Stimulated activated CD8-positive, alpha-beta memory T cell treated with anti-CD3 and anti-CD28 coated beads, Interleukin-15, amount 100 ng/mL, for 4 hours (primary cell): ENCODE measurements at places on chromosomes 1 and 21.

GRCh38 chr1:18139198-18139981, 31.8 kb downstream of the IGSF21 start:
- no peak for DNase-seq

DNA sequence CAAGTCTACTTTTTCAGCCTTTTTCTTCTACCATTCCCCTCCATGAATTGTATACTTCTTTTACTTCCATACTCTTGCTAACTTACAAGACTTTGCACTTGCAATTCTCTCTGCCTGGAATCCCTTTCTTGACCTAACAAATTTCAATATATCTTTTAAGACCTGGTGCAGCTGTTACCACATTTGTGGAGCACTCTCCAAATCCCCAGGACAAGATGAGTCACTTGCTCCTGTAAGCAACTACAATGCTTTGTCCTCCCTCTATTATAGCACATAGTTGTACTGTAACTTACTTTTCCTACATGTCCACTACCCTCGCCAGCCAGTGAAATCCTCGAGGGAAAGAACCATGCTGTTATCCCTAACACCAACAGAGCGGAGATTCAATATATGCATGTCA, 43.1 kb downstream of the WARS2 start:
- DNase-seq, result no peak

DNA sequence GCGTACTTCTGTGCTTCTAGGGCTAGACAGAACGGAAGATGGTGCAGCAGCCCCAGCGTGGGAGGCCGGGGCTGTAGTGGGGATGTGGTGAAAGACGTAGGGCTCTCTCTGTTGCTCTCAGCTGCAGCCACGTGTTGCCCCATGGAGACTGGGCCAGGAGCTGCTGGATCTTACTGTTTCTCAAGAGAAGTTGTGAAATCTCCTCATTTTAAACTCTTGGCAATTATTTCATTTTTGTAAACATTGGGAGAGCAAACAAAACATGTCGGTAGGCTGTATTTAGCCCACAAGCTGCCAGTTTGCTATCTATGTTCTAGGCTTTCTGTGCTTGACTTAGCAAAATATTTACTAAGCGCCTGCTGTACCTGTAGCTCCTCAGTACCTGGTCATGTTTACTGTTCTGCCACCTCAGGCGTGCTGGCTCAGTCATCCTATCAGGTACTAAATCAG, 15.9 kb upstream of the ELOA start:
- DNase-seq, result no peak

GRCh38 chr1:65148548-65149350, 746 bp downstream of the AK4 start:
- peak; percentile 11 for DNase-seq

DNA sequence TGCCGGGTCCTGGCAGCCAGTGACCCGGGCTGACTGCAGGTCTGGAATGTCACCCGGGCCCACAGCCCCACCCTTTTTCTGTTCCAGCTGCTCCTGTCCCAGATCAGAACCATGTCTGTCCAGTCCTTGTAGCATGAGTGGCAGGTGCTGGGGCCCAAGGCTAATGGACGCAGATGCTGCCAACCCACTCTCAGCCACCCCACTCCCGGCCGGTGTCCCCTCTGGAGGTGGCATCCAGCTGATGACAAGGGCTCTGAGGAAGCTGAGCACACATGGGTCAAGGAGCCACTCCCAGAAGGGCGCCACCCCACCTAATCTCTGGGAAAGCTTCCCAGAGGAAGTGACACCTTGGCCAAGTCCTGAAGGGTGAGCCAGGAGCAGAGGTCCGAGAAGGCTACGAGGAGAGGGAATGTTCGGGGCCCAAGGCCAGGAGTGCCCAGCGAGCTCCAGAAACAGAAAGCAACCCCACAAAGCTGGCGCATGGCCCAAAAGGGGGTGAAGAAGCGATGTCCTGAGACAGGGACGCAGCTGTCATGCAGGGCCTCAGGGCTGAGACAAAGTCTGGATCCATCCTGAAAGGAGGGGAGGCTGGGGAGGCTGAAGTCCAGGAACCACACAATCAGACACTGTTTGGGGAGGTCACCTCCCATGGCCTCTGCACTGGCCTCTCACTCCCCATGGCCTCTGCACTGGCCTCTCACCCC, 39.5 kb downstream of the ACOT7 start:
- no peak for DNase-seq

DNA sequence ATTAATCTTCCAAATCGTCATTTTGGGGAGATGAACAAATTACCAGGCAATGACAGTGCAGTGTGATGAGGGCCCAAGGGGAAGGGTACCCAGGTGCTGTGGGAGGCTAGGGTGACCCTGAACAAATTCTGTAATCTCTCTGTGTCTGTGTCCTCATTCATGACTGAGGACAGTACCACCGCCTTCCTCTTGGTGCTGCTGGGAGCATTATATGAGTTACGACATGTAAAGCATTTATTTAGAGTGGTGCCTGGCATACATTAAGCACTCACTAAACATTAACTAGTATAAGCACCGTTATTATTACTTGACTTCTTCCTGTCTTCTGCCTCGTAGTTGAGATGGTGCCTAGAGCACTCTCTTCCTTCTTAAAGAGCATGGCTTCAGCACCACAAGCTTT, 468.2 kb upstream of the VAMP3 start:
- no peak for DNase-seq

- DNase-seq, result no peak
Observed at GRCh38 chr1:47211796-47212269, 20.2 kb downstream of the TAL1 start.

DNA sequence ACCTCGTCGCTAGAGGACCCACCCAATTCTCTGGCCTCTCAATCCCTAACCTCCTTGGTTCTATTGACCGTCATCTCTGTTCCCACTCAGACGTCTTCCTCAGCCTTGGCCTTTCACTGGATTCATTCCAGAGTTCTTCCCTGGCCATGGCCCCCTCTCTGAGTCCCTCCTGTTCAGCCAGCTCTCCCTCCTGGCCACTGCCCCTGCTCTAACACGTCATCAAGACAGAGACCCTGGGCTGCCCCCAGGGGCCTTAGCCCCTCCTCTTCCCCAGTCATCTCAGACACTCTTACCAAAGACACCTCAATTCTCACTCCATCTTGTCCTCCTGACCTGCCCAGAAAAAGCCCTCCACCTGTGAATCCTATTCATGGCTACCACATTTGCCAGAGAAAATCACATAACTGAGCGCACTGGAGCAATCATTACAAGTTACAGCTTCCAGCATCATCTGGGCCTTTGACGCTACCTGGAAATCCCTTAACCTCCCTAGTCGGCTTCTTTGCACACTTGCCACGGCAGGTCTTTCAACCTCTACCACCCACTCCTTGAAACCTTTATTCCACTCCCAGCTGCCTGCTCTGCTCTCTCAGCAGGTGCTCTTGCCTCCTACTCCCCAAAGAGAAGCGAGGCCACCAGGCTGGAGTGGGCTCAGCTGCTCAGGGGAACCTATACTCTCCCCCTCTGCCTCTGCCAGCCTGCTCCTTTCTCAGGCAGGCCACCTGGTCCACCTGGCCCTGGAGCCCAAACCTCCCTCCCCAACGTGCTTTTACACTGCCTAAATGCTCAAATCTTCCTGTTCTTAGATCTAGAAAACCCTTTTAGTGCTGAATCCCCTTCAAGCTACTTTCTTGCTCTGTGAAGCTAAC, 14.0 kb downstream of the DCST2 start:
- no peak for DNase-seq

GRCh38 chr1:37430103-37430985, 44.0 kb upstream of the ZC3H12A start:
- DNase-seq, result no peak

- DNase-seq, result no peak
Observed at GRCh38 chr1:177082855-177083693, 81.4 kb downstream of the ASTN1 start.

DNA sequence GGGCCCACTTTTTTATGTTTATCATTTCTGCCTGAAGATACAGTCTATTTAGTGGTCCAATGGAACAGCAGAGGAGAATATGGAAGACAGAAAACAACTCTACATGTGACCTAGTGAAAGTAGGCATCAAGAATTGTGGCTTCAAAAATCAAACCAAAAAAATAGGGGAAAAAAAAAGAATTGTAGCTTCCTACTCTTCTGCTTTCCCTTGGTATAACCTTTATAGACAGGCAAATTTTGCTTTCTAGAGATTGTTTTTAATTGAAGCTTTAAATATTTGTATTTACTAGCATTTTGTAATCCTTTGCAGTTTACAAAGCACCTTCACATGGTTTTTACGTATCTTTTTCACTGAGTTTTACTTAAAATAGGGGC, 14.3 kb downstream of the PDIK1L start:
- DNase-seq, result no peak

- no peak for DNase-seq
Observed at GRCh38 chr1:47555306-47555705, 117.5 kb downstream of the FOXD2 start.

GRCh38 chr1:160007577-160008200, 24.1 kb downstream of the PIGM start:
- no peak for DNase-seq

- DNase-seq, result peak; percentile 16
Observed at GRCh38 chr1:156704930-156705320, 458 bp downstream of the CRABP2 start.

- DNase-seq, result no peak
Observed at GRCh38 chr1:234769986-234770795, 160.2 kb upstream of the IRF2BP2 start.

DNA sequence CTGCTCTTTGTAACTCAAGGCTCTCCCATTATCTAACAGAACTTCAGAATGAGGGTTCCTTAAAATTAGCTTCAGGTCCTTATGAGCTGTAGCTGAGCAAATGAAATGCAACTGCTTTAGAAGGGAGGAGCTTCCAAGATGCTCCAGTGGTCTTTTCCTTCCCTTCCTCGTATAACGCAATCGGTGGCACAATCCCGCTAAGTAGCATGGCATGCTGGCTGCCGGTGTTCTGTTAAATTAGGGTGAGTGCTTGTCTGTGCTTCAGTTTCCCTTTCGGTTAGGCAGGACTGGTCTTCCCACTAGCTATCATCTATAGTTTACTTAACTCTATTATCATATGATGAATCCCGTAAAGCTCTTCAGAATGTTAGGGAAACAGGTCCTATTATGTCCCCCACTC, 917 bp downstream of the KIAA0040 start:
- DNase-seq, result no peak

DNA sequence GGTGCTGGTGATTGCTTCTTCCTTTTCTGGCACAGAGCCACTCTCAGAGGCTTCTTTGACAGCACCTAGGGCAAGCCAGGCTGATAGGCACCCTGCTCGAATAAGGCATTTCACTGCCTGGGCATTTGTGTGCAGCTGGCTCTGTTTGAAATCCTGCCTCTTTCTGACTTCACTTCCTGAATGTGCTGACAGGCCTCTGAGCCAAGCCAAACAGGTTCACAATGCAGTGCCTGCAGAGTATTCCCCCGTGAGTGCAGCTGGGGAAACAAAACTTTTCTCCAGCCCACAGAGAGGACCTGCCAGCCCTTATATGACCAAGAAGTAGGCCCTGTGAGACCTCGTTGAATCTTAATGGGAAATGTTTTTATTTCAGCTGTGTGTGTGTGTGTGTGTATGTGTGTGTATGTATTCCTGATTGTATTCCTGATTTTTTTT, 10.4 kb downstream of the JUN start:
- DNase-seq, result no peak

DNA sequence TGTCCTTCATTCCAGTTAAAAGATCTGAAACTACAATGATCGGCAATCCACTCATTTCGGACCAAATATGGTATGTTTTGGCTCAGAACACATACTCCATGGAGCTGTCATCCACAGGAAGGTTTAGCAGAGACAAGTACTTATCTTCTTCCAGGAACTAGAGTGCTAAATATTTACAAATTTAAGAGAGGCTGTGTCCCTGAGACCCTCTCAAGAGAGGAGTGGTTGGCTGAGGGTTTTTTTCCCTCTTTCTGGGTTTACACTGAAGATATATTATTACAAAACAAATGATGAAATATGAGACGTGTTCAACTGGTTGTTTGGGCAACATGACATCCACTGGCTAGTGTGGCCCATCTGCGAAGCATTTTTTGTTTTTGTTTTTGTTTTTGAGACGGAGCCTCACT, 25.9 kb upstream of the NID1 start:
- no peak for DNase-seq

- DNase-seq, result no peak
Observed at GRCh38 chr21:19850157-19850556, 1148.1 kb upstream of the NCAM2 start.

DNA sequence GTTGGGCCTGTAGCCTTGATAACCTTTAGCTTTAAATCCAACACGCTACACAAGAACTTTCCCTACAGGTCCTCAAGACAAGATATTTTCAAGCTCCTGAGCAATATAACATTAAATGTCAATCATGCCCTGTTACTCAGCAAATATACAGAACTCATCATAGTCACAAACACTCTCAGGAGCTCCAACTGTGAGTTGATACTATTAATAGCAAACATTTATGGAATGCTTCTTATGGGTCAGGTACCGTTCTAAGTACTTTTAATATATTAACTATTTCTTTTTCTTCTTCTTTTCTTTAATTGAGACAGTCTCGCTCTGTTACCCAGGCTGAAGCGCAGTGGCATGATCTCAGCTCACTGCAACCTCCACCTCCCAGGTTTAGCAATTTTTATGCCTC, 10.1 kb downstream of the EYA3 start:
- DNase-seq, result no peak

DNA sequence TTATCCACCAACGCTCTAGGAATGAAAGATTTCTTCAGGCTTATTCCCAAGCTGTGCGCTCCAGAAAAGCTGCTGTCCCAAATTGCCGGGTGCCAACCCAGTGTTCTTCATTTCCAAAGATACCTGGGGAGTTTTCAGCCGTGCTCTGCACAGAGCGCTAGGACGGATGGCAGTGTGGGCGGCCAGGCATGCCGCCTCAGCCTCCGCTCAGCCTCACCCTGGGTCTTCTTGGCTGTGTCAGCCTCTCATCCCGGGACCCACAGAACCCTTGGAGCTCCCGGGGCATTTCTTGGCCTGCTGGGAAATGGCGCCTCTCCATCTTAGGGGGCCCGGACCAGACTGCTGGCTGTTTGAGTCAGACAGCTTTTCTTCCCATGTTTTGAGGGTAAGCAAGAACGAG, 116.9 kb upstream of the SLC25A33 start:
- DNase-seq, result no peak

DNA sequence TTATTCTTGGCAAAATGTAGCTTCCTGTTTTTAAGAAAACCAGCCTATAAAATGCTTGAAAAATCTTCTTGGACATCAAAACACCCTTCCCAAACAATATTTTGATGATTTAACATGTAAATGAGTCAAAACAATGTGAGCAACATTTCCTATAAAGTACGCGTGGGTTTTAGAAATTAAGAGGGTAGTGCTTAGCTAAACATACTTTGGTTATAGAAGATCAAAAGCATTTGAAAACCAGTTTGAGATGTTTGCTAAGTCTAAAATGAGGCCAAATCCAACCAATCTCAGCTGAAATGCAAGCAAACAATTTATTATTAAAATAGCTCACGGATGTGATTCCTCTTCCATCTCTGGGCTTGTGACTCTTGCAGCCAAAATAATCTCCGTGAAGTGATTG, 350.4 kb downstream of the TGFB2 start:
- DNase-seq, result no peak

- no peak for DNase-seq
Observed at GRCh38 chr1:208161005-208161404, 83.2 kb downstream of the PLXNA2 start.
